ENCODE measurements at places on chromosomes 11 and 22. TPM values are rescaled to one million over a fixed set of nuclear protein-coding genes. Genes with fewer than 3 reads are reported as not detected.

NXPE4 gene
- not detected for total RNA-seq

SLC22A12 gene
- total RNA-seq, result not detected

POU2AF1 gene
- not detected for total RNA-seq

MED15 gene
- total RNA-seq, result 49.8 TPM

CABP7 gene
- not detected for total RNA-seq

TRMT112 gene
- total RNA-seq, result 123 TPM

ARHGAP8 gene
- total RNA-seq, result 0.36 TPM

OR2AG1 gene
- not detected for total RNA-seq

TIGD3 gene
- total RNA-seq, result not detected

OR4A16 gene
- total RNA-seq, result not detected

CRYBB1 gene
- not detected for total RNA-seq

EFCAB6 gene
- total RNA-seq, result 1.8 TPM

VSIG10L2 gene
- not detected for total RNA-seq

CRYAB gene
- total RNA-seq, result 54.3 TPM

VPREB1 gene
- total RNA-seq, result not detected

FAM227A gene
- 3.3 TPM for total RNA-seq

KRTAP5-9 gene
- not detected for total RNA-seq

PLAAT4 gene
- 26.1 TPM for total RNA-seq

SNX32 gene
- total RNA-seq, result 1.1 TPM

SCGB2A2 gene
- total RNA-seq, result not detected

PATZ1 gene
- total RNA-seq, result 15.2 TPM

TRPM5 gene
- total RNA-seq, result under 0.01 TPM

KRTAP5-11 gene
- not detected for total RNA-seq

GALNT18 gene
- total RNA-seq, result 3.2 TPM

MMP8 gene
- total RNA-seq, result under 0.01 TPM

EMID1 gene
- 0.29 TPM for total RNA-seq

GAS2 gene
- 0.36 TPM for total RNA-seq

GGTLC3 gene
- not detected for total RNA-seq

BEST1 gene
- total RNA-seq, result 5.6 TPM

OSM gene
- total RNA-seq, result not detected

BDNF gene
- total RNA-seq, result 8.0 TPM

BRSK2 gene
- not detected for total RNA-seq

C11orf52 gene
- 1.2 TPM for total RNA-seq

ALDH3B2 gene
- not detected for total RNA-seq

MISFA gene
- 0.29 TPM for total RNA-seq

PTPN5 gene
- total RNA-seq, result not detected

RAB36 gene
- total RNA-seq, result 8.5 TPM

CCDC81 gene
- 0.36 TPM for total RNA-seq

MMP7 gene
- total RNA-seq, result not detected

POLD3 gene
- total RNA-seq, result 12.3 TPM

ART5 gene
- 0.29 TPM for total RNA-seq

Data from osteoblast (primary cell).